ENCODE measurements at places on chromosomes 1 and 21.

DNA sequence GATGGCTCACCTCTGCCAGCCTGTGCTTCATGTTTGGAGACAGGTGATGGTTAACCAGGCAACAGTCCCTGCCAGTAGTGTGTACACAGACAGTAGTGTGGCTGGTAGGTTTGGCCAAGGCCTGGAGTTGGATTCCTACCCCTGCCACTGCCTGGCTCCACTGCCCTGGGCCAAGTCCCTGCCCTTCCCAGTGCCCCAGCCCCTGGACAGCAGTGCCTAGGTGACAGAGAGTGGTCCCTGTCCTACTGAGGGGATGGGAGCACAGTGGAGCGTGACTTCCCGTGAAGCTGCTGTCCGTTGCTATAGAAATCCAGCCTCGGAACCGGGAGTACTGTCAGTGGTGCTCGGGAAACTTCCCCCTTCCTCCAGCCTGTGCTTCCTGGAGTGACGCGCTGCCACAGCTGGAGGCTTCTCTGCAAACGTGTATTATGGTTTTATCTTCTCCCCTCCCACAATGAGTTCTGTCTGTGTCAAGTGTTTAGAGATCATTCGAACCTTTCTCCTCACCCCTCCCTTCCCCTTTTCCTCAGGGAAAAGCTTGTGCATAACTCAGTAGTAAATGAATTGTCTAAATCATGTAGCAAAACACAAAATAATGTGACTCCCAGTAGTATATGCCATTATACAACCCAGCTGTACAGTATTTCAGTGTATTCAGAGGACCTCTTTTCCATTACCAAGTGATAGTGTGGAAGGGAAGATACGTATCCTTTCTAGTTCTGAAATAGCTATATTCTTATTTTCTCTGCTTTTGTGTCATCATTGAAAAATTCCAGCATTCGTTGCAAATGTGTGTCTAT lies 73.4 kb downstream of the GALNT2 start:
- DNase-seq: peak; percentile 44

- no peak for DNase-seq
Measured at GRCh38 chr1:30286988-30287839, 436.2 kb downstream of the MATN1 start.

- DNase-seq: no peak
Measured at GRCh38 chr1:39445573-39445972, 45.9 kb upstream of the BMP8A start.

GRCh38 chr1:193210996-193211395 lies 24.6 kb upstream of the B3GALT2 start:
- DNase-seq: no peak

Data from erythroblast (primary cell).